Adrenal gland (tissue), 19 donors: ENCODE measurements at places on chromosomes 2 and 18.
A peak's percentile ranks its signal among the peaks of the same experiment; 100 is the strongest.

DNA sequence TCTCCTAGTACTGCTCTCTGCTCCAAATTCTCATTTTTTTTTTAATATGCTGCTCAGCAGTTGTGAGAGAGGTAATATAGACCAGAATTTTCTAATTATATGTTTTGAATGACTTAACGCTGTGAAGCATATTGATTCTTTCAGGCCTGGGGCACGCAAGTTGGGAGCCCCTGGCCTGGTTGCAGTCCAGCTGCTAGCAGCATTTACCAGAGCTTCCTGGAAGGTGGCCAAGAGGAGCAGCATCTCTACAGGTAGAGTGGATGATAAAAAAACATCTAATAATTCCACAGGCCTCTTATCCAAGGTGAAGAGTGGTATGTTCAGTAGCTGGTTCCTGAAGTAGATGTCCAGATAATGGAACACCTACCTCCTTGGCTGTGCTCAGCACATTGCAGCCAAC is 7.3 kb upstream of the UGP2 start:
- H3K27ac ChIP-seq: no peak overlapping the region
- H3K36me3 ChIP-seq: no peaks in the 10 kb centered on the region
- no peaks in the 10 kb centered on the region for H3K27me3 ChIP-seq
- H3K4me3 ChIP-seq: no peak overlapping the region
- no peak for DNase-seq

DNA sequence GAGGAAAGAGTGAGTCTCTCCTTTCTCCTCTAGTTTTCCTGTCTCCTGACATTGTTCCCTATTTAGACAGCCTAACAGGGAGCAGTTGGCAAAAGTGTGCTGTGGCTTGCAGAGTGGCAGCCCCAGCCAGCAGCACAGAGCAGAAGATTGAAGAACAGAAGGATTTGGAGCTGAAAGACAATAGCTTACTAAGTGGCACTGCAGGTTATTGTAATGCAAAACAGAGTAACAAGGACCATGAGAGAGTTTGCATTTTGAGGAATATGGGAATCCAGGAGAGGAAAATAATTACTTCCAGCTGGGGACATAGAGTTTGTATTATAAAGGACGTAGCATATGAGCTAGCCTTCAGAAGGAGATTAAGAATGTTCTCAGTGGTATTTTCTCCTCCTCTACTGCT is 342.4 kb downstream of the AKAIN1 start:
- no peaks in the 10 kb centered on the region for H3K27me3 ChIP-seq
- H3K4me3 ChIP-seq: no peak overlapping the region
- H3K36me3 ChIP-seq: no peaks in the 10 kb centered on the region
- H3K4me1 ChIP-seq: no peaks in the 10 kb centered on the region
- DNase-seq: no peak
- H3K27ac ChIP-seq: no peak overlapping the region

GRCh38 chr18:24923138-24923537 is 428.8 kb downstream of the ZNF521 start:
- H3K27ac ChIP-seq: no peak overlapping the region
- no peaks in the 10 kb centered on the region for H3K4me1 ChIP-seq
- no peaks in the 10 kb centered on the region for H3K36me3 ChIP-seq
- DNase-seq: no peak
- peaks cover 4% of the 10 kb centered on the region for H3K27me3 ChIP-seq
- no peak overlapping the region for H3K4me3 ChIP-seq

GRCh38 chr2:204871231-204871953 is 326.1 kb downstream of the PARD3B start:
- no peaks in the 10 kb centered on the region for H3K27me3 ChIP-seq
- no peak for DNase-seq
- H3K4me3 ChIP-seq: no peak overlapping the region
- H3K4me1 ChIP-seq: no peaks in the 10 kb centered on the region

DNA sequence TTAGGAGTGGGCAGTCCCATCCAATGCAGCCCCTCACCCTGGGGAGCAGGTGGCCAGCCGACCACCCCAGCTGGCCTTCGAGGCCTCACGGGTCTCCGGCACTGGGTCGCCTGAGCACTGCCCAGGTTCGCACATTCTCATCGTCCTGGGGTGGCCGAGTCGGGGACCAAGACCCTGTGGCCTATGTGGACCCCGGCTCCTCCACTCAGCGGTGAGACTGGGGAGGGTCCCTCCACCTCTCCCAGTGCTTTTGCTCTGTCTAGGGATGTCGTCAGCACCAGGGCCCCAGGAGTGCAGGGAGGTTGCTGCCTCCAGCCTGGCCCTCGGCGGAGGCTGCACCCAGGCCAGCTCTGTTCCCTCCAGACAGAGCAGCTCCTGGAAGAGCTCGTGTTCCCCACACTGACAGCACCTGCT is 89.6 kb downstream of the TPO start:
- no peaks in the 10 kb centered on the region for H3K36me3 ChIP-seq
- no peak overlapping the region for H3K4me3 ChIP-seq
- DNase-seq: no peak

DNA sequence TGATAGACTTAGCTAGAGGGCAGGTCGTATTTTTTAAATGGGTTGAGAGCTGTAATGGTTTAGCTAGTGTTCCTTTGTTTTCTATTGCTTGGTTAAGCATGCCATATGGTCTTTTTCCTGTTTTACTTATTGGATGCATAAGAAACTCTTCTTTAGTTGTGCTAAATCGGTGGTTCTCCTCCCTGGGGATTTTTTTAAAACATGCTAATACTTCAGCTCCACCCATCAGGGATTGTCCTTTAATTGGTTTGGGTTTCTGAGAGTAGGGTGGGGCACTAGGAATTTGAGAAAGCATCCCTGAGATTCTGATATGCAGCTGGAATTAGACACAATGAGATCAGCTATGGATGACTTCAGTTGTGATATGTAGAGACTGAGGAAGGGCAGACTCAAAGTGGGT is 497.2 kb downstream of the THSD7B start:
- no peaks in the 10 kb centered on the region for H3K4me1 ChIP-seq
- H3K27me3 ChIP-seq: no peaks in the 10 kb centered on the region
- no peak overlapping the region for H3K4me3 ChIP-seq
- no peak for DNase-seq
- no peaks in the 10 kb centered on the region for H3K36me3 ChIP-seq

DNA sequence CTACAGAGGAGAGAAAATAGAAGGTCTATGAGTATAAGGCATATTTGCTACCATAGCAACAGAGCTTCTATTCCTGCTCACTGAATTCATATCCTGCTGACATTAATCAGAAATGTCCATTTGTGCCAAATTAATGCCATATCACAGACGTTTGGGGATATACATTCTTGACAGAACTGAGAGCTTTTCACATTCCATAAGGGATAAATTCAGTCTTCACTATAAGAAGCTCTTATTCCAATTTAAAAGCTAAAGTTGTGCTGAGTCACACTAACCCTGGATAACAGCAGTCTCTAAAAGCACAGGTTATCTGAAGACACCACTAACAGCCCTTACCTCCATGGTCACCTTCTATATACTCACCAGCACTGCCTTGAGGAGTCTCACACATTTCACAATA is 178.1 kb downstream of the RAB3GAP1 start:
- no peak overlapping the region for H3K27ac ChIP-seq
- H3K4me3 ChIP-seq: no peak overlapping the region
- DNase-seq: no peak
- H3K4me1 ChIP-seq: no peaks in the 10 kb centered on the region
- no peaks in the 10 kb centered on the region for H3K27me3 ChIP-seq

- no peaks in the 10 kb centered on the region for H3K36me3 ChIP-seq
- peak; percentile 67 for DNase-seq
- H3K4me3 ChIP-seq: no peak overlapping the region
- H3K27ac ChIP-seq: peak overlapping the region; percentile 0
- H3K27me3 ChIP-seq: no peaks in the 10 kb centered on the region
Observed at GRCh38 chr2:101124643-101125366, 26.4 kb downstream of the TBC1D8 start.

GRCh38 chr2:20900052-20900636 is 77.2 kb upstream of the LDAH start:
- DNase-seq: no peak
- H3K4me3 ChIP-seq: no peak overlapping the region
- no peaks in the 10 kb centered on the region for H3K27me3 ChIP-seq
- H3K27ac ChIP-seq: no peak overlapping the region
- H3K4me1 ChIP-seq: no peaks in the 10 kb centered on the region

DNA sequence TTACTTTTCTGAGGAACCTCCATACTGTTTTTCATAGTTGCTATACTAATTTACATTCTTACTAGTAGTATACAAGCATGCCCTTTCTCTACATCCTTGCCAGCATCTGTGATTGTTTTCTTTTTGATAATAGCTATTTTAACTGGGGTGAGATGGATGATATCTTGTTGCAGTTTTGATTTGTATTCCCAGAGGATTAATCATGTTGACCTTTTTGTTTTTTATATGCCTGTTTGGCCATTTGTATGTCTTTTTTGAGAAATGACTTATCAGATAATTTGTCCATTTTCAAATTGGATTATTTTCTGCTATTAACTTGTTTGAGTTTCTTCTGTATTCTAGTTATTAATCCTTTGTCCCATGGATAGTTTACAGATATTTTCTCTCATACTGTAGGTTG is 141.5 kb downstream of the UBR3 start:
- no peaks in the 10 kb centered on the region for H3K36me3 ChIP-seq
- H3K4me1 ChIP-seq: peaks cover 23% of the 10 kb centered on the region
- DNase-seq: no peak

- no peak for DNase-seq
- H3K36me3 ChIP-seq: no peaks in the 10 kb centered on the region
- no peak overlapping the region for H3K4me3 ChIP-seq
- no peaks in the 10 kb centered on the region for H3K27me3 ChIP-seq
- peaks cover 5% of the 10 kb centered on the region for H3K4me1 ChIP-seq
Observed at GRCh38 chr2:237509151-237509550, 22.1 kb downstream of the MLPH start.

DNA sequence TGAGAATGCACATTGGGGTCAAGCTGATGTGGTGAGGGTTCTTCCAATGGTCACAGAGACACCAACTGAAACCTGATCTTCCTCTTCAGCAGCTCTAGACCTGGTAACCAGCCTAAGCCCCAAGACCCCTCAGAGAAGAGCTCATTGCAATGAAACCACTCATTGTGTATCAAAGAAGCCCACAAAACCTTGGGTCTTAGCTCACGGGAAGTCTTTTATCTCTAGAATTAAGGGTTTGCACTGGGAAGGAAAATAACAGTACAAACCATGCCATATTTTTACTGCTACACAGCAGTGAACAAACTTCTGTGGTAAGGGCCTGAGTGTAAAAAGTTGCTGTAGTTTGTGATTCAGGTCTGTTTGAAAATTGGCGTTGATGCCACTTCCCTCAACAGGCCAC is 8.6 kb upstream of the UBXN4 start:
- H3K4me1 ChIP-seq: no peaks in the 10 kb centered on the region
- H3K27me3 ChIP-seq: no peaks in the 10 kb centered on the region
- no peak overlapping the region for H3K27ac ChIP-seq
- H3K36me3 ChIP-seq: no peaks in the 10 kb centered on the region
- no peak overlapping the region for H3K4me3 ChIP-seq
